ENCODE measurements at places on chromosomes 6 and 20.

GRCh38 chr6:97732045-97732444 lies 449.0 kb upstream of the MMS22L start:
- no peak for DNase-seq

DNA sequence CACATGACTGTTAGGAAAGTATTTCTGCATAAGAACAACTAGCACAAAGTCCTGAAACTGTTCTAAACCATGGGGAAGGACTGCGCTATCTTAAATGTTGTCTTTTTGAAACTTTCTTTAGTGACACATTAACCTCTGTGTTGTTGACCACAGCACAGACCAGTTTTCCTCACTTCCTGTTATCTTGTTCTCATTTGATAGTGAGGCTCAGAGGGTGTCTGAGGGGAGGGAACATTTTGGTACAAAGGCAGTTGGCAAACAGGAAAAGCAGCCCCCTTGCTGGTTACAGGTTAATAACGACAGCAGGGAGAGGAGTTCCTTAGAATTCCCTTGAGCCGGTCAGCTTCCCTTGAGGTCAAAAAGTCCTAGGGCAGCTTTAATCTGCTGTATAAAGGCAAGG lies 143.5 kb upstream of the BMP2 start:
- no peak for DNase-seq

GRCh38 chr6:111474771-111475170 lies 8.2 kb downstream of the REV3L start:
- no peak for DNase-seq

DNA sequence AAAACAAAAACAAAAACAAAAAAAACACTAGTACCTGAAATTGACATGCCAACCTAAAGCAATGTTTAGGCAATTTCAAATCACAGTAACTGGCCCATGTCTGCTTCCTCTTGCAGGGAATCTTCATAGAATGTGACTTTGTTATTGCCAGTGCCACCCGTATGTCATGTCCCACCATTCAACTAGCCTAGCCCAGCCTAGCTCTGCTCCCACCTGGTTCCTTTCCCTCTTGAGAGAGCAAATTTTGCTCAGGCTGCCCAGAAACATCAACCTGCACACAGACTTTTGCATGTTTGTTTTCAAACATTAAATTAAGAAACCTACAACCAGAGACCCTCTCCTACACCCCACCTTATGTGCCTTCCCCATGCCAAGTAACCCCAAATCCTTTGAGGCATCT lies 124.8 kb upstream of the SLC2A12 start:
- DNase-seq: no peak

DNA sequence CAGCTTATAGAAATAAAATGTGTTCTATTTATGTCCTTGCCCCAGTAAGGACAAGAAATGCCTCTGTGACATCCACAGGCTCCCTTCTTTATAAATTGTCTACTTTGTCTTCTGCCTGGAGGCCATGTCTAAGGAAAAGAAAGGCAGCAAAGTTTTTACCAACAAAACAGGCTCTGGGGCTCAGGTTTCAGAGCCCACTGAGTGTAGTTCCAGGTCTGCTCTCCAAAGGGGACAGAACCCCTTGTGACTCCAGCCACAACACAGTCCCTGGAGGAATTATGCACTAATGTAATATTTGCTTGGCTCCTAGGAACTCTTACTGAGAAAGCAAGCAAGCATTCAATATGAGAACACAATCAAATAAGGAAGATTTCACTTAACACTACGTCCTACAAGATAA lies 80.1 kb downstream of the PAK5 start:
- no peak for DNase-seq

DNA sequence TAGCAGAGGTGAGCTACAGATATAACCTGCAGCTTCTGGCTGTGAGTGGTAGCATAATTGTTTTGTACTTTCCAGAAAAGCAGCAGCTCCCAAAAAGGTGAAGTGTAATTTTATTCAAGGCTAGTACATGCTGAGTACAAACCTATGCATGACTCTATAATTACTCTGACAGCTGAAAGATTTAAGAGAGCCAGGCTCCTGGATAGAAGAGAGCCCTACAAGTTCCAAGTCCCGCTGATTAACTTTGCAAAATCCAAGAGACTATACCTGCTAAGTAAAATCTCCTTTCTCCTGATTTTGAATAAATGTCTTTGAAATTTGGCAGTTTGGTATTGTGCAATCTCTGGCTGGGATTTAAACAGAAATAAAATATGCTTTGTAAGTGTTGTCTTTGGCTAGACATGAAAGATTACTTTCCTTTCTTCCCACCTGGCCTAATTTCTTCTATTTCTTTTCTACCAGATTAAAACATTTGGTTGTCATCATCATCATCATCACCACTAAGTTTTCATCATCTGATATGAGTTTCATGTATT lies 79.5 kb downstream of the CTNNBL1 start:
- no peak for DNase-seq

DNA sequence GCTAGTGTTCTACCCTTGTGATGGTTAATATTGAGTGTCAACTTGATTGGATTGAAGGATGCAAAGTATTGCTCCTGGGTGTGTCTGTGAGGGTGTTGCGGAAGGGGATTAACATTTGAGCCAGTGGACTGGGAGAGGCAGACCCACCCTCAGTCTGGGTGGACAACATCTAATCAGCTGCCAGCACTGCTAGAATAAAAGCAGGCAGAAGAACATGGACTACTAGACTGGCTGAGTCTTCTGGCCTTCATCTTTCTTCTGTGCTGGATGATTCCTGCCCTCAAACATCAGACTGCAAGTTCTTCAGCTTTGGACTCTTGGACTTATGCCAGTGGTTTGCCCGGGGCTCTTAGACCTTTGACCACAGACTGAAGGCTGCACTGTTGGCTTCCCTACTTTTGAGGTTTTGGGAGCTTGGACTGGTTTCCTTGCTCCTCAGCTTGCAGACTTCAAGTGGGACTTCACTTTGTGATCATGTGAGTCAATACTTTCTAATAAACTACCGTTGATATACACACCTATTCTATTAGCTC lies 50.1 kb downstream of the SDHAF4 start:
- DNase-seq: no peak

Measured in activated CD8-positive, alpha-beta memory T cell treated with anti-CD3 and anti-CD28 coated beads, Interleukin-2, amount 50 U/mL, for 4 hours (primary cell).